Caudate nucleus (tissue), 63 donors: ENCODE measurements at places on chromosomes 3 and 15.

DNA sequence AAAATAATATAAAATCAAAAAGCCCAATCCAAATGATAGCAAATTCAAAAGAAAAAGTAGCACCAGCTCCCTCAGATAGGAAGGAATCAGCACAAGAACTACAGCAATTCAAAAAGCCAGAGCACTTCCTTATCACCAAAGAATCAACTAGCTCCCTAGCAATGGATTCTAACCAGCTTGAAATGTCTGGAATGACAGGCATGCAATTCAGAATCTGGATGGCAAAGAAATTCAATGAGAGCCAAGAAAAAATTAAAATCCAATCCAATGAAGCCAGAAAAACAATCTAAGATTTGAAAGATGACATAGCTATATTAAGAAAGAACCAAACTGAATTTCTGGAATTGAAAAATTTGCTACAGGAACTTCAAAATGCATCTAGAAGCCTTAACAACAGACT lies 1334.4 kb upstream of the ALCAM start:
- no peak for DNase-seq

GRCh38 chr3:123799544-123800361 lies 84.4 kb downstream of the MYLK start:
- DNase-seq: no peak

- DNase-seq: no peak
These were observed 146.0 kb downstream of the ARPP21 start for GRCh38 chr3:35785234-35785888.

DNA sequence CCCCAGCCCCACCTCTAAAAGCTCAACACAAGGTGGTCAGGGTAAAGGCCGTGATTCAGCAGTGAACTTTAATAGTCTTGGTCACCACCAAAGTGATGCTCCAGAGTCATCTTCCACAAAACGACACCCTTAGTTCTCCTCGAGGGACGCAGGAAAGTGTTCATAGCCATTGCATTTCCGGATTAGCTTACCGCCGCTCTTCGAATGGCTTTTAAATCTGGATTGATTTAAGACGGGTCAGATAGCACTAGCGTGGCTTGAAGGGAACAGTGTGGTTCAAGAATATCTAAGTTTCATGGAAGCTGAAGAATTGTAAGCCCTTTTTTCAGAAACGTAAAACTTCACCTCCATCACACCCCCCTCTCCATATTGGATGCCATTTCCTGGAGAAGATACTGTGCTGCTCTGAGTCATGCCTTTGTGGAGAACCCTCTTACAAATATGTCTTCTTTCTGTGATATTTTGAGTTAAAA lies 829 bp downstream of the RNF7 start:
- no peak for DNase-seq

- DNase-seq: no peak
These were observed 3.2 kb upstream of the MME start for GRCh38 chr3:155076888-155077287.

- DNase-seq: no peak
These were observed 977.1 kb downstream of the DIPK2A start for GRCh38 chr3:144948711-144949110.

DNA sequence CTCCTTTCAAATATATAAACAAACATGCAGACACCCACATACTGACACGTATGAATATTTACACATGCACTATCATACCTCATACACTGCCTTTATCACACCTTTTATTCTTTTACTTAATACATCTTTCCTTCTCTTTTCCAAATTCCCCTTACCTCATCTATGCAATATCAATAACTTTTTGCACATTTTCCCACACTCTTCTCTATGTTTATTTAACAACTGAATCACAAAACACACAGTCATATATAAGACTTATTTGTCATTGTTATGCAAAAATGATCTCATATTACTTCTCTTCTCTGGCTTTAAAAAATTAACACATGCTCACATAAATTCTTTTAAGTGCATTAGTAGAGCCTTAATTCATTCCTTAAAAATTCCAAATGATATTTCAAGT lies 461.4 kb downstream of the DIPK2A start:
- no peak for DNase-seq

DNA sequence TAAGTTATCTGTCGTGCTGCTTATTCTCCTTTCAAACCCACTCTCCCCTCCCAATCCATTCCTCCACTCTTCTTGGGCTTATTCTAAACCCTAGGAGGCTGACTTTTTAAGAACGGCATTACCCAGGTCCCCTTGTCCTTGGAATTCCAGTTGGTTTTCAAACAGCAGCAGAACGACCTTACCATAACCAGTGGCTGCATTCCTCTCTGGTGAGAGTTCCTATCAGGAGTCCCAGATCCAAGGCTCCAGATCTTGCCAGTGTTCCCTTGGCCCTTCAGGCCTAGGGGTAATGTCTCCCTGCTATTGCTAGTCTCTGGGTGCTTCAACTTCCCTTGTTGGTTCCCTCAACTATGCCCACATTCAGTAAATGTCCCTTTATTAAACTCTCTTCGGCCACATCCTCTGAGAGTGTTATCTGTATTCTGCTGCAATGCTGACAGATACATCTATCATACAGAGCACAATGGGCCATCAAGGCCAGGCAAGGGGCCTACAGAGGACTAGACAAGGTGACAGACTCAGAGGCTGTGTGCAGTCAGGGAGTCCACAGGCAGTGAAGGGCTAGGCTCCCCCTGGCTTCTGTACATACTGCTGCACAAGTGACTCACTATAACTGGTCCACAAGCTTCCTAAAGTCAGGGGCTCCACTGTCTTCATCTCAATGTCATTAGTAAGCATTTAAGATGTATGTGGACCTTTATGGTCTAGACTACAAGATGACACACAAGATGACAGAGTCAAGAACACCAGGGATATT lies 10.1 kb downstream of the LYSMD2 start:
- no peak for DNase-seq

GRCh38 chr3:160103397-160103796 lies 114.8 kb downstream of the IL12A start:
- no peak for DNase-seq

DNA sequence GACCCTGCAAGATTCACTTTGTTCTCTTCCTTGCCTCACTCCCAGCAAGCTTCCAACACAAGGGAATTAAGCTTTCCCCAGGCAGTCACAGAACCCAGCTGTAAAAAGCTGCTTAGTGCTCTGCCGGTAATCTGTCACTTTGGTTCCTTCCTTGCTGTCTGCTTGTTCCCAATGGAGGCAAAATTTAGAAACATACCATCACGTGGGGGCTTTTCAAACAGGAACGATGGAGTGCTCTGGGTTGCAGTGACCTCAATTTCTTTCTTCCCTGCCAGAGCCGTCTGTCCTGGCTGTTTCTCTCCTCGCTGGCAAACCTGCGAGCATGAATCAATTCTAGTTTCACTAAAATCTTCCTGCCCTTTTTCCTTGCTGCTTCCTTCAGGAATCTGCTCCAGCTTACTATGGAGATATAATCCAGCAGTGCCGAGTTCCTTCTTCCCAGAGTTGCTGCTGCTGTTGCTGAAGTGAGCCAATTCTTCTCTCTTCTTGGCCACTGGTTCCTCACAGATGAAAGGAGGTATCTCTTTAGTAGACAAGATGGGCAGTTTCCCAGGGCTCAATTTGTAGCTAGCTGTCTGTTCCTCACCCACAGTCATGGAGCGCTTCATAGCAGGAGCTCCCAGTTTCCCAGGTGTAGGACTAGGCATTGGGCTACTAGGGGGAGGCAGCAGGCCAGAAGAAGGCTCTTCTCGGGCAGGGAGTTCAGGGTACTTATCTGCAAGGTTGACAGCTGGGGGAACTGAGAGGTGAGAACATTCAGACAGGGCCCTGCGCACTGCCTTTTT lies 88.1 kb downstream of the DHX30 start:
- DNase-seq: peak; percentile 14

- DNase-seq: no peak
These were observed 48.4 kb downstream of the TMEM44 start for GRCh38 chr3:194584866-194585265.

DNA sequence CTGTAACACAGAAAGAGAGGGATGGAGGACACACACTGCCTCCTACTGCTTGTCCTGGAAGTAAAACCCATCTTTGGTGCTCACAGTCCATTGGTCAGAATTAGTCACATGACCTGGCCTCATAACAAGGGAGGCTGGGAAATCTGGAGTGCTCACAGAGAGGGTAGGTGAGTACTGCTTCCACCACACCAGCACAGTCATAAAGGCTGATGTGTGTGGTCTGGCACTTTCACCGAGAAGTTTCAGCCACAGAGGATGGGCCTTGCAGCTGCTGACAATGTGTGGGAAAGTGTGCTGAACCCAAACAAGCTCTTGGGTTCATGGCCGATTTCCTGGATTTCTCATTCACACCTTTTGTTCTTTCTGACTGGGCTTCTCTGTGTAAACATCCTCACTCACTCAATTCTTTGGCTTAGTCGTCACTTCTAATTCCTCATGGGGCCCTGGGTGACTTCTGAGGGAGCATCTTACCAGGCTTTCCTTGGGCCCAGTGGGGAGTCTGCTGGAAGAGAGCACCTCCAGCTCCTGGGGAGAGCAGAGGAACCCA lies 100.7 kb downstream of the ASB7 start:
- DNase-seq: no peak

DNA sequence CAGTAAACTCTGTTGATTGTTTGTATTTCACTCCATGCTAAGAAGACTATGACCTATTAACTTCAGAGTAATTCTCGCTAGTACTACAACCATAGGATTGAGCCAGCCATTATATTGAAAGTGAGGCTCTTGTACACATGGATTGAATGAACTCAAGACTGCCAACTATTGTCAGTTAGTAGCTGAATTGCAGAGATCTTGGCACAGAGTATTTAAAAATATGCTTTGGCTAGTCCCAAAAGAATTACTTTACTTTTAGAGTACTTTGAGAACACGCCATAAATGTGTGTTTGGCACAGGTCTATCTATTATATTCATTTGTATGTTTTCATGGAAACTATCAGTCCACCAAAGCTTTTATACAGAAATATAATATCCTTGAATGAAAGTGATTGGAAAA lies 226.7 kb upstream of the DCBLD2 start:
- DNase-seq: no peak

DNA sequence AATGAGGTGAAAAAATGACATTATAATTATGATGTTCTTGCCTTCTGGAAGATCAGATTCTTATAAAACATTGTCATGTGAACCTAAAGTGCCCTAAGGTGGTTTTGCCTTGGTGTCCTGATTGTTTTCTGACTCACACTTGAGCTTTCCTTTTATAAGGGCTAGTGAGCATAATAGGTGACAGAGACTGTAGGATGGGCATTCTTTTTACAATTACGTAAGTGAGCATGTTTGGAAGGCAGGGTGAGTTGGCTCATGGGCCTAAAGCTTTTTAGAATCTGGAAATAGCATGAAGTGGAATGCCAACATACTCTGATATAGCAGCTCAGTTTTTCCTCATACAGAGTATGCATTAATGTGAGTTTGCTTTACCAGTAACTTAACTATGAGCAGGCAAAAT lies 41.2 kb downstream of the CRYBG3 start:
- DNase-seq: no peak

DNA sequence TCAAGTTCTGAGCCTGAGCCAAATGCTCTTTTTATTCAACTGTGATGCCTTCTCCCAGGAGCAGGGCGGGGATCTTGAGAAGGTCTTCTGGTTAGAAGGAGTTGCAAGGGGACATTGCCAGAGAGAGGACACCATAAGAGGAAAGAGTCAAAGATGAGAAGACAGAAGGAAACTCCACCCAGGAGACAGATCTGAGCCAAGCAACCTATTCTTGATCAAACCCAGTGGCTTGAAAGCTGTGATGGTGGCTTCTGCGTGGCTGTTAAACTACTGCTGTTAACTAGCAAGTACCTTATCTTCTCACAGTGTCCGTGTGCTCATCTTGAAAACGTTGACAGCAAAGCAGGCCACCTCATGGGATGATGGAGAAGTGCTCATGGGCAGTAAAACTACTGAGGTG lies 19.8 kb upstream of the AGBL1 start:
- DNase-seq: no peak

GRCh38 chr3:43104660-43105595 lies 951 bp downstream of the POMGNT2 start:
- no peak for DNase-seq

DNA sequence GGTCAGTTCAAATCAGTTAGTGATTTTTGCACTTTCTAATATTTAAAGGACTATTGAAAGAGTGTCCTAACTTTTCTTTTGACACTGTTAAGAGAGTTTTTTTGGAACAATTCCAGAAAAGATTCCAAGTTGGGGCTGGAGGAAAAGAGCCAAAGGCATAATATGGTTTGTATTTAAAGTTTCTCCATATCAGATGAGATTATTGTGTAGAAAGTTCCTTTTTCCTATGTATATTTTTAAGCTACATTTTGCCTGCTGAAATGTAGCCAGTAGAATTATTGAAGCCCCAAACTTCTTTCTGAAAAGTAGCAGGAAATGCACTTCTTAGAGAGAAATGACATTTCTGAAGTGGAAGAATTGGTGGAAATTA lies 136.5 kb upstream of the TSC22D2 start:
- DNase-seq: no peak

DNA sequence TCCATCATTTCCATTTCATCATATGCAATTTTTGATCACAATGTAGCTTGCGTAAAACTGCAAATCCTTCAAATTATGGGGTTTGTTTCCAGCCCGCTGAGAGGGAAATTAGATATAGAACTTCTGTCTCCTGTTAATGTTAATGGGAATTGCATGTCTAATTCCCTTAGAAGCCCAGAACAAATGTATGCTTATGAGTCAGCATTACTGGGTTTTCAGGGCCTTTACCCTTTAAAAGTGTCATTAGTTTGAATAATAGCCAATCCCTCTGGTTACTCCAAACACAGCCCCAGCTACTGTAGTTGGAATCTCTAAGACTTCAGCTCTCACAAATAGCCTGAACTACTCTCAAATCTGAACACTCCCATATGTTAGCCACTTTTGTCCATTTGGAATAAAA lies 439.4 kb downstream of the C3orf38 start:
- DNase-seq: no peak

GRCh38 chr3:15332405-15333098 lies at the start of gene SH3BP5:
TSS of gene SH3BP5 (minus strand) at chr3:15332586. CDS start at chr3:15332408, 178 bp downstream.
- DNase-seq: peak; percentile 70
